H9 (cell line): ENCODE measurements at places on chromosomes 7 and 10. TPM values are rescaled to one million over a fixed set of nuclear protein-coding genes. Genes with fewer than 3 reads are reported as not detected.

The AZGP1 gene
- total RNA-seq, result 0.24 TPM in 1 of 2 replicates, not detected in the other

The PLAC9 gene
- 4.3 and 7.8 TPM in 2 replicates for total RNA-seq

The HOXA13 gene
- not detected in 2 replicates for total RNA-seq

The RASA4B gene
- 3.7 and 4.8 TPM in 2 replicates for total RNA-seq

The SLC37A3 gene
- total RNA-seq, result 52.7 and 52.9 TPM in 2 replicates

The UTF1 gene
- 31.5 and 38.6 TPM in 2 replicates for total RNA-seq

The ERVW-1 gene
- 0.09 TPM in 1 of 2 replicates, not detected in the other for total RNA-seq

The ADCYAP1R1 gene
- 7.4 and 8.9 TPM in 2 replicates for total RNA-seq

The SFTPD gene
- total RNA-seq, result 0.18 and 0.24 TPM in 2 replicates

The ASAH2 gene
- total RNA-seq, result 4.6 and 5.9 TPM in 2 replicates

The HOXA3 gene
- not detected in 2 replicates for total RNA-seq

The DNAJC30 gene
- 8.1 and 8.7 TPM in 2 replicates for total RNA-seq

The SDK1 gene
- total RNA-seq, result 8.4 and 8.7 TPM in 2 replicates

DNA sequence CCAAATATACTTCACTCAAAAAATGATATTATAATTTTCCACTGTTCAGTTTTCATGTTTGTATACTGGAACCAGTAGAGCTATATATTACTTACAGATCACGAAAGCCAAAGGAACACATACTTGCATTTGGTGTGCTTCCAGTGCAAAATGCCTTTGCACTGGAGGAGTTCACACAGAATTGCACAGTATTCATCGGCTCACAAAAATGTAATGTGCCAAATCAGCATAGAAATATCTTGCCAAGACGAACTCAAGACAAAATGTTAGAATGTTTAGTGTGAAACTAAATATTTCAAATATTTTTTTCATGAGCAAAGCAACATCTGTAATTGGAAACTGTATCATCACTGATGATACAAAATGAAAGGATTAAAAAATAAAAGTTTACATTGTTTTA is 646.2 kb upstream of the SEMA3D start:
- no peak for DNase-seq

DNA sequence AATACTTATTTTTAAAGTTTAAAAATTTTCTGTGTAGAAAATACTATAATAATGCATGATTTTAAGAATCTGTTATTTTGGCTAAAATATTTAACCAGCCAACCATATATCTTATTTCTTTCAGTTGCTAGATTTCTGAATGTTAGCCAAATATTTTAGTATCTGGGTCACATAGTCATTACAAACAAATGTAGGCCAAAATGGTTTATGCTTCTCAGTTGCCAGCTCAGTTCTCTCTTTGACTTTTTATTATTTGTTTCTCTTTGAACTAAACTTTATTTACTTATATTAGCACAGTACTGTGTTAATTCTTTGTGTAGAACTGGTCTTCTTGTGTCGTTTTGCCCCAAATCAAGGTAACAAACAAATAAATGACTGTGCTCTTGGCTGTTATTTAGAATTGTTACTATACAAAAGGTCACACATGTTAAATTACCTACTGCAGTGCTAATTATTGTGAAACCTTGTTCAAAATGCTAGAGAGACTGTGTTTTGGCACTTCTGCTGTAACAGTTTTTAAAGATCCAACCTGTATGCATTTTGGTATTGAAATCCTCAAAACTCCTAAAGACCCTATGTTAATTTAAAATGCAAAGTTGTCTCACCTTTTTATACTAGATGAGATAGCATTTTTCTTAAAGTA is 39.8 kb downstream of the ZEB1 start:
- DNase-seq, result no peak

DNA sequence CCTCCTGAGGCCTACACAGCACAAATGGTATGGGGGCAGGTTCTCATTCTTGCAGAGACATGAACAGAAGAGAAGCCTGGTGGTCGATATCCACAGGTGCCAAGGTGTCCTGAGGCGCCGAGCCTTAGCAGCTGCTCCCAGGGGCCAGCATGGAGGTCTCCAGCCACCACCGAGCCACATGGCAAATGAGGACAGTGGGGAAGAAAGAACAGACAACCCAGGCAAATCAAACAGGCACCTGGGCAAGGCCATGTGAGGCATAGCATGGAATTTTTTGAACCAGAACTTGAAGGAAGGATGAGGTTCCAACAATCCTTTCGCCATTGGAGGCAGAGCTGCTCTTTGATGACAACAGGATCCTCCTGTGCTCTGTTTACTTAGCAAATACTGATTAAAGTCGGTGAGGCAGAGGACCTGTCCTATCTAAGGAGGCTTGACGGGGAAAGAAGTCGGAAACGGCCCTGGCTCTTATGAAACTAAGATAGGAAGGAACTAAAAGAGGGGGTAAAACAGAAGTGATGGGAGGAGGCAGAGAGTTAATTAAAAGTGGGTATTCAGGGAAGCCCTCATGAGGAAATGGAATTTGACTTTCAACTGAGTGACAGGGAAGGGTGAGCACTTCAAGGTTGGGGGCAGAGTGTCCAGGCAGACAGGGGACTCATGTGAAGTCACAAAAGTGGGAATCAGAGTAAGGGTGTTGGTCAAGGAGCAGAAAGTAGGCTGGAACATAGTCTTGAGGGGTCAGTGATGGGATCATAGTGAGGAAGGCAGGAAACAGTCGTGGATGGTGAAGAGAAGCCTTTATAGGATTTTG is 8.6 kb upstream of the CALML3 start:
- DNase-seq, result no peak

- DNase-seq, result no peak
These were observed 67.6 kb downstream of the TACC2 start for GRCh38 chr10:122056431-122057094.

- no peak for DNase-seq
These were observed 109.1 kb upstream of the TNS3 start for GRCh38 chr7:47690902-47691558.

- no peak for DNase-seq
These were observed 16.2 kb downstream of the KIFBP start for GRCh38 chr10:69004821-69005220.

DNA sequence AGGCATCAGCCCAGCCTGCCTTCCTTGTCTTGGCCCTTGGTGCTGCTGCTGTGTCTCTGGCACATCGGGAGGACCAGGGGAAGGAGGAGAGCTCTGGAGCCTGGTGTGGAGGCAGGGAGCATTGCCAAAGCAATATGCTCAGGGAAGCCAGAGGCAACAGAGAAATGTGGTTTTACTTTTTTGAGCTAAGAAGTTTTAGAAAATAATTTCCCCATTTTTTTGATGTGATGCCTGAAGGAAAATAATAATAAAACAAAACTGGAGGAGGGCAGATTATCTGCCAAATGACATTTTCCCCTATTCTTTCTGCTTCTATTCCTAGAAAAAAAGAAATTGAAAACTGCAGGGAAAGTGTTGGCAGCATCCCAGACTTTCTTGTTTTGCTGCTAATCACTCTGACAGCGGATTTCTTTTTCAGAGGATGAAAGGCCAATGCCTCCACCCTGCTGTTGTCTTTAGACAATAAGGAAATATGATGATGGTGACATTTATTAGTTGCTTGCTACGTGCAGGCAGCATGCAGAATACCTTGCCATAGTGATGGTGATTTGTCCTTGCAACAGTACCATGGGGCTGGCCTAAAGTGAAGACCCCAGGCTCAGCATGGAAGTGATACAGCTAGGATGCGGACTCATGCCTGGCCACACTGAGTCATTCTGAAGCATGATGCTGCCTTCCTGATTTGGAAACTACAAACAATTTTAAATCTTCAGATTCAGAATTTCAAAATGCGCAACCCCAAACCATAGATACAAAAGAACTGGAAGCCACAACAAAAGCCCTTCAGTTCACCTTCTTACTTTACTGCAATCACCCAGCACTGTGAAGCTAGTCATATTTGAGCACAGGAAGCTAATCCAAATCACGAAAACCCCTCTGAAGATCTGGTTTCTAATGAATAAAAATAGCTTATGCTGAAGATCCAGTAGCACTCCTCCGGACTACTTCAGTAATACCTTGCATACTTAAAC is 260.2 kb upstream of the TMEM72 start:
- no peak for DNase-seq

GRCh38 chr10:61359452-61359851 is 93.7 kb downstream of the TMEM26 start:
- no peak for DNase-seq

DNA sequence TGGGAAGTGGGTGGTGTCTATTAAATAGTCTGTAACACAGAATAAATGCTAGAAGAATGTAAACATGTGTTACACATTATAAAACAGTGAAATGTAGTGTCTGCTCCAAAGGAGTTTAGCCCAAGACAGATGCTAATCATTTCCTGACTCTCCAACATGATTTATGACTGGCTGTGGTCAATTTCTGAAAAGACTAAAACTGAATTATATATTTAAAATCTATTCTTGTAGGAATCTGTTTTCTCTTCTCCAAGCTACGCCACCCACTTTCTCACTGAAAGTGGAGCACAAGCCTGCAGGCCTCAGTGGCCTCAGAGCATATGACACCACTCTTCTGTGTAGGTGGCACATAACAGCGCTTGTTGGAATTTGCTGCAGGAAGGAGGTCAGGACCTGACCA is 44.4 kb downstream of the CTTNBP2 start:
- DNase-seq, result no peak

DNA sequence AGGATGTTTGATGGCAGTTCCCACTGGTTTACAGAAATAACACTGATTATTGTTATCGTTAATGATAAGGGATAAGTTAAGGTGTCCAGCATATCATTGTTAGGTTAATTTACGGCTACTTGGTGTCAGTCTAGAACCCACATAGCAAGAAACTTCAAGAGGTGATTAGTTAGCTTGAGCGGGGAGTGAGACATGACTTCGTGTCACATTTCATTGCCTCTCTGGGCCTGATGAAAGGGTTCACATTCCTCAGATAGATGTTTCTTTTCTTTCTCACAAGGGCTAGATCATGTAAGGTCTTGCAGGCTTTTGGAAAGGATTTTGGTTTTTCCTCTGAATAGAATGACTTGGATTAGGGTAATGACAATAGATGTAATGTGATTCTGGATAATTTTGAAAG is 26.7 kb downstream of the WAC start:
- no peak for DNase-seq

DNA sequence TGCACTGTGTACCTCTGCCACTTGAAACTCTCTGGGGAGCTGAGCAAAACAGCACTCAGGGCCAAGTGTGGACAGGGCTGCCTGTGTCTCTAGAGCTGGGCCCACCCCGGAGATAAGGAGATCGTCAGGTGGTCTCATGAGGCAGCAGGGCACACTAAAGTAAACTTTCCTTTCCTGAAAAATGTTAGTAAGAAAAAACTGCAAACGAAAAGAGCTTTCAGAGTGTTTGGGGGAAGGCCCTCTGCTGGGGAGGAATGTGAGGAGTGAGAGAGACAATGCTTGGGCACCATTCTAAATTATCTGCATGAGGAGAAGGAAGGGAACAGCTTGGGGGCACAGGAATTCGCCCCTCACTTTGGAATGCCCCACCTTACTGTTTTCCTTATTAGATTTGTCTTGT is 127.7 kb downstream of the ATXN7L1 start:
- DNase-seq, result no peak

DNA sequence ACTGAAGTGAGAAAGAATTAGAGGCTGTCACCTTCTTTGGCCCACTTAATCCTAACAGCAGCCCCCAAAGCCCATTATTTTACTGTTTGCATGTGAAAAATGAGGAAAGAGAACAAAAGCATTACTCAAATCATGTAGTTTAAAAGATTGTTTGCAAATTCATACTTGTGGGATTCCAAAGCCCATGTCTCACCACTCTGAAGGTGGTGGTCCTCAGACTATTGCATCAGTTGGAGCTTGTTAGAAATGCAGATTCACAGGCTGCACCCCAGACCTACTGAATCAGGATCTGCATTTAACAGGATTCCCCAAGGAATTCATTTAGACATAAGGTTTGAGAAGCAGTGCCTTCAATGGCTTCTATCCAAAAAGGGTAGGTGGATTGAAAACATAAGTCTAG is 93.7 kb upstream of the PDE1C start:
- no peak for DNase-seq

GRCh38 chr7:7779888-7780287 is 61.5 kb upstream of the RPA3 start:
- no peak for DNase-seq

DNA sequence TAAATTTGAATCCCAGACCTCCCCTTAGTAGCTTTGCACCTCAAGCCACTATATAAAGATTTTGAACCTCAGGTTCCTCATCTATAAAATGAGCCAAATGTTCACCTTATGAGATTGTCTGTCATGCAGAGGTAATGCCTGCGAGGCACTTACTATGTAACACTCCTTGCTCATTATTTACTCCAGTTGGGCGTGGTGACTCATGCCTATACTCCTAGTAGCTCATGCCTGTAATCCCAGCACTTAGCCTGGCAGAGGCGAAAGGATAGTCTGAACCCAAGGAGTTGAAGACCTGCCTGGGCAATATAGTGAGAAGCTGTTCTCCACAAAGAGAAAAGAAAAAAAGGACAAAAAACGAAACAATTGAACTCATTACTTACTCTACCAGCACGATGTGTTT is 82.2 kb downstream of the MDFIC start:
- DNase-seq, result no peak

GRCh38 chr7:126450269-126450671 is 802.5 kb downstream of the GRM8 start:
- no peak for DNase-seq

GRCh38 chr10:75397496-75398199 is 3.9 kb downstream of the ZNF503 start:
- no peak for DNase-seq

DNA sequence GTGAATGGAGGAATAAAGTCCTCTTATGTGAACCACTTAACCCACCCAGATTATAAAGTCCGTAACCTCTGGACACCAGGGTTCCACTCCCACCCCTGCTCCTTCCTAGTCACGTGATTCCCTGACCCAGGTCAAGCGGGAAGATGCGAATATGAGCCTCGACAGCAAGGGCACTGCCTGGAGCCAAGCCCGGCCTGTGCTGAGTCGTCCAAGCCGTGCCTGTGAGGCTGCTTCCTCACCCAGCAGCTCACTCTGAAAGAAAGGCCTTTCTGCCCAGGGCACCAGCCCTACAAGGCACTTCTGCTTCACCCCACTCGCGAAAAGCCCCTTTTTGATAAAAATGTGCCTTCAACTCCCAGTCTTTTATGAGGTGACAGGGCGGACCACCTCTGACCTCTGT is 85.8 kb downstream of the CYTH3 start:
- no peak for DNase-seq

GRCh38 chr10:110345286-110345685 is 40.6 kb upstream of the SMNDC1 start:
- no peak for DNase-seq

DNA sequence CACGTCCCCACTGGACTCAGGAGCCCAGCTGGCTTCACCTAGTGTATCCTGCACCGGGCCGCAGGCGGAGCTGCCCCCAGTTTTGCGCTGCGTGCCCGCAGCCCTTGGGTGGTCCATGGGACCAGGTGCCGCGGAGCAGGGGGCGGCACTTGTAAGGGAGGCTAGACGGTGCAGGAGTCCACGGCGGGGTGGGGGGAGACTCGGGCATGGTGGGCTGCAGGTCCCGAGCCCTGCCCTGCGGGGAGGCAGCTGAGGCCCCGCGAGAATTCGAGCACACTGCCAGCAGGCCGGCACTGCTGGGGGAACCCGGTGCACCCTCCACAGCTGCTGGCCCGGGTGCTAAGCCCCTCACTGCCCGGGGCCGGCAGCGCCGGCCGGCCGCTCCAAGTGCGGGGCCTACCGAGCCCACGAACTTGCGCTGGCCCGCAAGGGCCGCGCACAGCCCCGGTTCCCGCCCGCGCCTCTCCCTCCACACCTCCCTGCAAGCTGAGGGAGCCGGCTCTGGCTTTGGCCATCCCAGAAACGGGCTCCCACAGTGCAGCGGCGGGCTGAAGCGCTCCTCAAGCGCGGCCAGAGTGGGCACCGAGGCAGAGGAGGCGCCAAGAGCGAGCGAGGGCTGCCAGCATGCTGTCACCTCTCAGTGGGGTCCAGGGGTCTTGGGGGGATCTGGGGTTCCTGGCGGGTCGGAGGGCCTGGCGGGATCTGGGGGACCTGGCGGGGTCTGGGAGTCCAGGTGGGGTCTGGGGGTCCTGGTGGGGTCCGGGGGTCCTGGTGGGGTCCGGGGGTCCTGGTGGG is 81.4 kb downstream of the VIPR2 start:
- DNase-seq, result no peak
